ENCODE measurements at places on chromosomes 3 and 15. TPM values are rescaled to one million over a fixed set of nuclear protein-coding genes. Genes with fewer than 3 reads are reported as not detected.

DNA sequence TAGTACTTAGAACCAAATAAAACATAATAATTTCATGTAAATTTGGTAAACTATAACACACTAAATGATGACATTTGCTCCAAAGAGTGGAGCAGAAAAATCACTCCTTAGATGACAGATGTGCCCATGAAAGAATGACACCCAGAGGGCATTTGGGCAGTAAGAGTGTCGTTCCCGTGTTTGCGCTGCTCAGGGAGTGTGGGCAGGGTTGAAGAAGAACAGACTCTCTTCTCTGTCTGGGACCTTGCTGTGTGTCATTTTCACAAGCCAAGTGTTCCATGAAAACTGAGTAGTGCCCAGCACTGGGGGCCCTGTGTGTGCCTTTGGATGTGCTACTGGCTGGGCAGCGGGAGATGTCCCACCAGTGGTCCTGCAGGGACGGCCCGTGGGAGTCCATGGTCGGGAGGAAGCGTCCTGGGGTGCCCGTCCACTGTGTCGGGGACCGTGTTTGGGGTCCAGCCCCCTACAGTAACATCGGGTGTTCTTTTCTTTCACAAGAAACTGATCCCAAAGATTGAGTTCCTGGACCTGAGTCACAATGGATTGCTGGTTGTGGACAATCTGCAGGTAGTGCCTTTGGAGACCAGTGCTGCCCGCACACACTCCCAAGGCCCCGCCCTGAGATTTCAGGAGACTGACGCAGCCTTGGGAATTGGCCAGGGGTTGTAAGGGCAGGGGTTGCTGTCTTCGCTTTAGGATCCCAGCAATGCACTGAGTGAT is 17.9 kb upstream of the STAB1 start:
- no peak for DNase-seq

GRCh38 chr3:73243740-73244139 is 182.3 kb downstream of the EBLN2 start:
- no peak for DNase-seq

DNA sequence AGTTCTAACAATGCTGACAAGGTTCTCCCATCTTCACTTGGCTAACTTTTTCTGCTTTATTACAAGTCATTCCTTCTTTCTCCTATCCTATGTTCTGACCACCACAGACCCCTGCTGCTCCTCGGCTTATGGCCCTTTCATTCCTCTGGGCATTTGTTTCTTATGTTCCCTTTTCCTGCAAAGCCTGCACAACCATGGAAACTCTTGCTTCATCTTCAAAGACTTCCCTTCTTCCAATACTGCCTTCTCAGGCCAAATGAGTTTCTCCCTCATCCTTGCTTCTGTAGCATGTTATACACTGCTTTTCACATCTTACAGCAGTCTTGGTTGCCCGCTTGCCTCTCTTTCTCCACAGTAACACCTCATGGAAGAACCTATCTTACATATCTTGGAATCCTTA is 17.9 kb upstream of the ATOSA start:
- no peak for DNase-seq

GRCh38 chr3:71089271-71089847 is 494.2 kb downstream of the FOXP1 start:
- DNase-seq: no peak

Gene GOLGA6L10
- 1.1 TPM for polyA plus RNA-seq

Gene DNAJB11
- 37.1 TPM for polyA plus RNA-seq

Gene CCR3
- not detected for polyA plus RNA-seq

DNA sequence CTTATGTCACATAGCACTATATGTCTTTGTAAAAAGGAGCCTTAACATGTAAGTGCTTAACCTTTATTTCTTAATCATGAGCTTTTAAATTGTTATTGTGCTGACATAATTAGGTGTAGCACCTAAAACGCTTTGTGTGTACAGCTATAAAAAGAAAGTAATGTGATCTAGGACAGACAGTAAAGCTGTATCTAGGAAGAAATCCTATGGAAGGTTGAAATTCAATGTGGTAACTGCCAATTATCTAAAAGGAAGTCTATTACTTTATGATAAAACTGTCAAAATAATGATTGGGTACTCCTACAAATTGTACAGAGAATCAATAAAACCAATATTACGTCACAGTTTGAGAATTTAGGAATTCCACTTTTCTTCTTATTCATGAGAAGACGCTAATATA is 87.9 kb downstream of the CDIN1 start:
- DNase-seq: no peak

DNA sequence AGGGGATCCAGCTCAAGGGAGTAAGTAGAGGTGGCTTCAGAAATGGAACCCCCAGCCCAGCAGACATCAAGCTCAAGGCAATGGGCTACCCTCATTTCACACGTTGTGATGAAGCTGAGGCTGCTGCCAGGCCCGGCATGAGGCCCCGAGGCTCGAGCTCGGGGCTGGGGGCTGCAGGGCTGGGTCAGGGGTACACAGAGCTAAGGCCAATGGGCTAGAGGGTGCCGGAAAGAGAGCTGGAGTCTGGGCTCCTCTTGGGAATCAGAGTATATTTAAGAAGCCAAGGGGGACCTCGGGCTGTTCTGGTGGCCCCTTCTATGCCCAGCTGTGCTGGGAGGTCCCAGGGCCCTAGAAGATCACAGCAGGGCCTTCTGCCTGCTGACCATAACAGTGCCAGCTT is 7.4 kb downstream of the PRSS50 start:
- no peak for DNase-seq

- DNase-seq: no peak
Observed at GRCh38 chr3:116035429-116035828, 409.9 kb downstream of the LSAMP start.

- DNase-seq: no peak
Observed at GRCh38 chr3:189235214-189235613, 63.4 kb downstream of the TPRG1 start.

Data from urinary bladder (tissue), 4 donors.